Hepatocyte (in vitro differentiated cells): ENCODE measurements at places on chromosomes 7 and 10. TPM values are rescaled to one million over a fixed set of nuclear protein-coding genes. Genes with fewer than 3 reads are reported as not detected.

DNA sequence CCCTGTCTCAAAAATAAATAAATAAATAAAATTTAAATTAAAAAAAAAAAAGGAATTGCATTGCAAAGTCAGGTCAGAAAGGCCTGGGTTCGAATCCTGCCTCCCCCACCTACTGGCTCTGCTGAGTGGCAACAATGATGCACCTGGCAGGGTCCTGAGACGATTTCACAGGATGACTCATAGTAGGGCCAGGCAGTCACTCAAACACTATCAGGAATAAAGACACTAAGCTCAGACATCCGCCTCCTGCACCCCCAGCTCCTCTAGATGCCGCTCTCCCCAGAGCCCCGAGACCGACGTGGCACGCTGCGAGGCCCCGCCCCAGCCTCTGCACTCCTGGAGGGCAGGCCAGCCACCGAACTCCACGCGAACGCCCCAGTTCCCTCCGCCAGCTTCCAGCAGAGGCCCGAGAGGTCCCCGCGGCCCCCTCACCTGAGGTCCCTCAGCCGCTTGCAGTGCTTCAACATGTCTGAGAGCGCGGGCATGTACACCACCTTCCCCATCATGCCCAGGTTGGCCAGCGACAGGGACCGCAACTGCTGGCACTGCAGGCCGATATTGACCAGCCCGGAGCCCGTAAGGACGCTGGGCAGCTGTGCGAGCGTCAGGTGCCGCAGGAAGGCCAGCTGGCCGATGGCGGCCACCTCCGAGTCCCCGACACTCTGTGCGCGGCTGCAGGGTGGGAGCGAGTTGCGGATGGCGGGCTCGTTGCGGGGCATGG is 76.6 kb upstream of the TNRC18 start:
- H3K27me3 ChIP-seq = no peaks in the 10 kb centered on the region
- H3K27ac ChIP-seq = no peak overlapping the region
- H3K4me1 ChIP-seq = peaks cover 8% of the 10 kb centered on the region

- no peak overlapping the region for H3K27ac ChIP-seq
- no peaks in the 10 kb centered on the region for H3K36me3 ChIP-seq
- no peaks in the 10 kb centered on the region for H3K4me1 ChIP-seq
- DNase-seq = no peak
- peaks cover 13% of the 10 kb centered on the region for H3K27me3 ChIP-seq
Observed at GRCh38 chr10:133033742-133034048, 54.0 kb upstream of the ADGRA1 start.

Gene PARD3
- polyA plus RNA-seq = 39.4 and 47.2 TPM in 2 replicates

DNA sequence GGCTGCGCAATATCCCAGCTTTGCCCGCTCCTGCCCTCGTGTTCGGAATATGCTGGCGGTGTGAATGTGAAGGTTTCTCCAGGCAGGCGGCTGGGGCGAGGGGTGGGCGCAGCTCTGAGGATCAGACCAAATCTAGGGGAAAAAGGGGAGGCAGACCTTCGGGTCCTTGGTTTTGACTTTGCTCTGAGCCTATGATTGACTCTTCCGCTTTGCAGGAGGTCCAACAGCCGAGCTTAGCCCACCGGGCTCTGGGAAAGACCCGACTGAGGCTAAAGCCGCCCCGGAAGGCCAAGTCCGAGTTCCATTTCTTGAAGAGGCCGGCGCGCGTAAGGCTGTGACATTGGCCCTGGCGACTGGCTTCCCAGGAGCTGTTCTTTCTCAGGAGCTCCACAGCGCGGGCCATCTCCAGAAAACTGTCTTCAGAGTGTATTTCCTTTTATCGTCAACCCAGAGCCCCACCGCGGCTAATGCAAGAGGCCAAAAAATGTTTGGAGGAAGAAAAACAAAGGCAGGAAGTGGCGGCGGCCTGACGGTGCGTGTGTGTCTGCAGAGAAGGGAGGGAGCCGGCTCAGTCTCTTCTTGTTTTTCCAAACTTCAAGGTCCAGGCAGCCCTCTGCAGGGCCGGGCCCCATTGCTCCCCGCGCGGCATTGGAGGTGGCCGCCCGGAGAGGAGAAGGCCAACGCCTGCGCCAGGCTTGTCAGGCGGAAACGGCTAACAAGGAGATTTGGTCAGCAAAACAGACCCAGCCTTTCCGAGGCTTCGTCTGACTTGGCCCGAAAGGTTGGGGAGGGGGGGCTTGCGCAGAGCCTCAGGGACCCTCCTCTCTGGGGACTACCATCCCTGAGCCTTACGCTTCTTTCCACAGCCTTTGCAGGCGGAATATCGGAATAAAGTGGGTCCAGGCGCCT is 3.6 kb upstream of the HOXA11 start:
- no peaks in the 10 kb centered on the region for H3K36me3 ChIP-seq
- peak overlapping the region; percentile 97 for H3K27ac ChIP-seq
- peaks cover 35% of the 10 kb centered on the region for H3K4me1 ChIP-seq
- no peak for DNase-seq
- peaks cover 95% of the 10 kb centered on the region for H3K27me3 ChIP-seq
